ENCODE measurements at places on chromosomes 2 and 18. TPM values are rescaled to one million over a fixed set of nuclear protein-coding genes. Genes with fewer than 3 reads are reported as not detected.

The IL1R1 gene
- 8.0 TPM for total RNA-seq

DNA sequence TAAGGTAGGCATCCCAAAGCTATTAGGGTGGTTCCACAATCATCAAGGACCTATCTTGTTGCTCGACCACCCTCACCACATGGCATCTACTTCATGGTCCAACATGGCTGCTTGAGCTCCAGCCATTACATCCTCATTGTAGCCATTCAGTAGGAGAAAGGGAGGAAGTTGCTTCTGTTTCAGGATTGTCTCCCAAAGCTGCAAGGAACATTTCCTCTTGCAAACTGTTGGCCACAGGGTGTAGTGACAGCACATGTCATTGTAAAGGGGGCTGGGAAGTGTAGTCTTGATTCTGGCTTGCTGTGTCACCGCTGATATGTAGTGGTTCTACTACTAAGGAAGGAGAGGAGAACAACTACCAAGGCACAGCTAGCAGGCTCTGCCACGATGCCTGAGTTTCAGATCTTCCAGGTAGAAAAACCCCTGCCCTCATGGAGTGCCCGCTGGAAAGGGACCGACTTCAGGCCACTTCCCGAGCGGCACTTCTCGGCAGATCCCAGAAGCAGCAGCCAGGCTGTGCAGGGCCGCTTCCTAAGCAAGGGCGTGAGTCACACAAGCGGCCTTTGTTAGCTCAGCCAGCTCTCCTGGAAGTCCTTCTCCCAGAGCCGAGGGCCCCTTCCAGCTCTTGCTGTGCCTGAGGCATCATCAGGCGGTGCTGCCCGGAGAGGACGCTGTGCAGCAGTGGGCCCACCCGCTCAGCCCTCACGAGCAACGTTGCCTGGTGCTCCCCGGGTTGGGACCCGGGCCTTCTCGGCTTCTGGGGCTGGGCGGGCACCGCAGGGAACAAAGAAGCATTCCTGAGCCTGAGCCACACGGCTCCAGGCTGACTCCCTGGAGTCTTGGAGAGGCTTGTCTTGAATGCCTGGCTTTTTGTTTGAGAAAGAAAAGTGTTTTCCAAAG lies 58.2 kb downstream of the HS6ST1 start:
- DNase-seq: peak; percentile 44

The MARCHF4 gene
- 0.29 TPM for total RNA-seq

GRCh38 chr2:240258685-240259084 lies 118.2 kb upstream of the OTOS start:
- no peak for DNase-seq

- no peak for DNase-seq
Measured at GRCh38 chr2:70472221-70472890, 81.3 kb downstream of the TGFA start.

- no peak for DNase-seq
Measured at GRCh38 chr2:24820175-24820513, 26.9 kb downstream of the CENPO start.

DNA sequence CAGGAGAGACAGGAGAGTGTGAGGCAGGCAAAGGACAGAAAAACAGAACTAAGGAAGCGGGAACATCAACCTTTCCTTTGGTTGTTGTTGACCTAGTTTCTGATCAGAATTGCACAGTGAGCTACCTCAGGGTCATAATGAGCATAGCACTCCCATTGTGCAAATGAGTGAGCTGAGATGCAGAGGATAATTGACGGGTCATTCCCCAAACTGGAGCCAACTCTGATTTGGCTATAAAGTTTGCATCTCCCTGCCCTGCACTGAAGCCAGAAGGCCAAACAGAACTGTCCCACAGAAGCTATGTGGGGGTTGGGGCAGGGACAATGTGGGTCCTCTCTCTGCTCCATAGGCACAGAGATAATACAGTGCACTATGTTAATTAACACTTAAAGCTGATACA lies 105.6 kb upstream of the KLHL14 start:
- no peak for DNase-seq

All from H4 (cell line).